ENCODE measurements at places on chromosomes 12 and 14.

DNA sequence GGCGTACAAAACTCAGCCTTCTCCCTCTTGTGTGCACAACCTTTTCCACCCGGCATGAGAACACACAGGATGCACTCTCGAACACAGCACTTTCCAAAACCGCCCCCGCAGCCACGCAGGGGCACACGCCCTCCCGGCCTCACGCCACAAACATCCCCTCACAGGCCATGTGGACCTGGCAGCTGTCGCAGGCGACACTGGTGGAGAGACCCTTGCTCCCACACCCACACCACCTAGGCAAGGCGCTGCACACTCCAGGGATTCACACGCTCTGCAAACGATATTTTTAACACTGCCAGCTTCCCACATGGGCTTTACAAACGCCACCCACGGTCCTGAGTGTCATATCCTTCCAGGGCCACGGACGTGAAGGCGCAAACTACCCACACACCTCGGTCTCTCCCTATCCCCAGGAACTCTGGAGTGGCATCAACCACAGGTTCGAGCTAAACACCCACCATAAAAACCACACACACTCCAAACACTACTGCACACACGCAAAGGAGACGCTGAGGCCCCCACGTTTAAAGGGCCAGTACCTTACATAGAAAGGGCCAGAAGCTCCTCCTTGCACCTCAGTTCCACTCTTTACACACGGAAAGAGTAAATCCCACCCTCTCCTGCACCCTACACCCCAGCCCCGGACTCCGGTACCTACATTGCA, 12.4 kb upstream of the ITGB7 start:
- DNase-seq: no peak

DNA sequence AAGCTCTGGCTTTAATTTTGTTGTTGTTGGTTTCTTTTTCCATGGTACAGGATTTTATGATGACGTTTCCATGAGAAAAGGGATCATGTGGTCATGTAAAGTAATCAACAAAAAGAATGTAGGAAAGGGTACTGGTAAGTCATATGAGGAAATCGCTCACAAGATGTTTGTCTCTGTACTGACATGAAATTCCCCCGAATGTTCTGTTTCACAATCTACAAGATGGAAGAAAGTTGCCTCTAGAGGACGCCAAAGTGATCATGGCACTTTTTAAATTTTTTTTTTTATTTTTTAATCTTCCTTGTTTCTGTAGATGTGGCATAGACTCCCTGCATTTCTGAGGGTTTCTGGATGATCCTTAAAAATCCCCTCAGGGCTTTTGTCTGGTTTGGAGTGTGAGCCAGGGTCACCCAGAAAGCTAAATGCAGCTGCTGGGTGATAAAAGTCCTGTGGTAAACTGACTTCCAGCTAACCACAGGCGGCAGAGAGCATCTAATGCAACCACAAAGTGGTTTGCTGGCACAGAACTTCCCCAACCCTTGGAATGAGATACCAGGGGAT, 393.5 kb downstream of the CCDC91 start:
- no peak for DNase-seq

DNA sequence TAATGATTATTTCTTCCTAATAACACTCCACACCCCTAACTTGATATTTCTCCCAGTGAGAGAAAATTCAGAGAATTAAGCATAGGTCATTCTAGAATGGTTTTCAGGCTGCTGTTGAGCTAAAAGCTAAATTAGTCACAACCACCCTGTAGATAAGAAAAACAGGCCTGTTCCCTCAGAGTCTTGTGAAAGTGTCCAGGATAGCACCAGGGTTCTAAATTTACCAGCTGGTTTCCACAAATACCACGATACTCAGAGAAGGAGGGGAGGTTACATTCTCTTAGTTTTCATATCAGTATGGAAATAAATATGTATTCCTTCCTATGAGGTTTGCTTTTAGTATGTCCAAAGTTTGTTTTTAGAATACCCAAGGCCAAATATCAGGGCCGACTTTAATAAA, 66.0 kb upstream of the YARS2 start:
- no peak for DNase-seq

- no peak for DNase-seq
Observed at GRCh38 chr12:121767525-121768016, 25.9 kb downstream of the RHOF start.

DNA sequence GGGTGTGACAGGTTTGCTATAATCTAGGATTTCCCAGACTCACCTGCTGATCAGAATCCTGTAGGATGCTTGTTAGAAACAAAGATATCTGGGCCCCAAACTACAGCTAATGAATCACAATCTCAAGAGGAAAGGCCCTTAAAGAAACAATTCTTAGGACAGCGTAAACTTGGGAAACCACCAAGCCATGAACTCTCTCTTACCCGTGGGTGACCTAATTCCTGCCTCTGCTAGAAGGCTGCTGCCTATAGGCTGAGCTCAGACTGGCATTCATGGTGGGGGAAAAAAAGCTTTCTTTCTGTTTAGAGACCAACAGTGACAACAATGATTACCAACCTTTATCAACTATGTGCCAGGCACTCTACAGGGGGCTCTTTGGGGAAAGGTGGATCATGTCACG, 213.9 kb upstream of the FKBP4 start:
- DNase-seq: no peak

DNA sequence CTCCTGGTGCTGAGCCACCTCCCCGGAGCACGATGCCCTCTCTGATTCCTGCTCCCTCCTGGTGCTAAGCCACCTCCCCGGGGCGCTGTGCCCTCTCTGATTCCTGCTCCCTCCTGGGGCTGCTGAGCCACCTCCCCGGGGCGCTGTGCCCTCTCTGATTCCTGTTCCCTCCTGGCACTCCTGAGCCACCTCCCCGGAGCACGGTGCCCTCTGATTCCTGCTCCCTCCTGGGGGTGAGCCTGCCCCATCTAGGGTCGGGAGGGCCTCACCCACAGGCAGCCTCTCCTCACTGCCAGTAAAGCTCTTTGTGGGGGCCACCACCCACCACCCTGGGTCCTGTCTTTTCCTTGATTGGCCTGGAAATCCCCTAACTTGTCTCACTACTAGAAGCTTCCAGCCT, 327.6 kb upstream of the SFSWAP start:
- no peak for DNase-seq

DNA sequence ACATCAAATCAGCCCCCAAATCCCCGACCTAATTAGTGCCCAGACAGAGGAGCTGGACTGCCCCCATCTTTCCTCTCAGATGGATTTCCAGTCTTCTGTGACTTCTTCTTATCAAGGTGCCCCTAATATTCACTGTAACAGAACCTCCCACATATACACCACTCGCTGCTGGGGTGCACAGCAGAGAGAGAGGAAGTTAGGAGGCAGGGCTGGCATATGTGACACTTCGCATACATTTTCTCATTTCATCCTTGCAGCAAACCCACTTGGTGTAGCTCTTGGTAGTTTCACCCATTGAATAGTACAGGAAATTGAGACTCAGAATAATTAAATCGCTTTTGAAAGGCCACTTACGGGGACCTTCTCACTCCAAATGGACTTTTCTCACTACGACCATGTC, 56.5 kb upstream of the CCND2 start:
- DNase-seq: no peak

DNA sequence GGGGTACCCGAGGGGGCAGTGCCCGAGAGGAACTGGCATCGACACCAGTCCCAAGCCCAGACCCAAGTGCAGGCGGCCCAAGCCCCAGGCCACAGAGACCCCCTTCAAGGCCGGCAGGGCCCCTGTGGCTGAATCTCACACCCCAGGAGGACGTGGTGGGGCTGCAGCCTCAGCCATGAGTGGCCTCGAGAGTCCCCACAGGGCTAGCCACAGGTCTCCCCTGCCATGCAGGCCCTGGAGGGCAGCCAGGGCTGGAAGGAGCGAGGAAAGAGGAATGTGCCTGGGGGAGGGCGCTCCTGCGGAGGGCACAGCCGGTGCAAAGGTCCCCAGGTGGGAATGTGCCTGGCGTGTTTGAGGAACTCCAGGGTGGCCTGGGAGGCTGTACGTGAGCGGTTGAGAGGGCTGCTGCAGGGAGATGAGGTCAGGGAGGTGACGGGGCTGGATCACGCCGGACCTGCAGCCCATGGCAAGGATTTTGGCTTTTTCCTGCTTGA, 86.1 kb downstream of the NCOR2 start:
- no peak for DNase-seq

DNA sequence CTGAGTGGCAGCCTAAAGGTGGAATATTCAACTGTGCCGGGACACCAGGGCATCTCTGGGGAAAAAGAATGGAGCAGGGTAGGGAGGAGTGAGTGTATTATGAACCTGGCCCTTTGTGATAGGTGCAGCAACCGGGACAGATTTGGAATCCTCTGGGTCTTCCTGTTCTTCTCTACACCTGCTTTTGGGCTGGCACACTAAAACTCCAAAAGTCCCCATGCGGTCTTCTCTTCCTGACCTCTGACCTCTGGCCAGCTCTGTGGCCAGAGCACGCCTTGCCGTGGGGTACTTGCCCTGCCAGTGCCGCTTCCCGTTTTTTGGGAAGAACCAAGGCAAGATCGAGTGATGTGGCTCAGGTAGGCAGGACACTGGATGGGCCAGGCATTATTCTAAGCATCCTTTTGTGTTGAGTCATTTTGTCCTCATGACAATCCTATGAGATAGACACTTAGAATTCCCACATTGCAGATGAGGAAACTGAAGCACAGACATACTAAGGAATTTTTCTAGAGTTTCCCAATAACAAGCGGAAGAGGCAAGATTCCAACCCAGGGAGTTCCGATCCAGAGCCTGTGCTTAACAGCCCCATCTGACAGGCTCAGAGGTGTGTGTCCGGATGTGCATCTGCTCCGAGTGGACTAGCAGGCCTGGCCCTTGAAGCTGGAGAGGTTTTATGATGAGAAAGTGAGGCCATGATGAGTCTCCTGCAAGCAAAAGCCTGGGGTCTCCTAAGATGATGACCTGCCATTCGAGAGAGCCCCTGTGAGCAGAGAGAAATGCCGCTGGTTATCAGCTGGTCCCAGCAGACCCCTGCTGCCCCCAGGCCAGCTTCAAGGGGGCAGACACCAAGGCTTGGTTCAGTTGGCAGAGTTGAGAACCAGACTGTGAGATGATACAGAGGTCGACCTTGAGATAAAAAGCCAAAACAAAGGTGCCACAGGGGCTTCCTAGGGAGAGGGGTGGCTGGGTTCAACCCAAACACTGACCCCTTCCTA, 67.9 kb upstream of the ESRRB start:
- no peak for DNase-seq

DNA sequence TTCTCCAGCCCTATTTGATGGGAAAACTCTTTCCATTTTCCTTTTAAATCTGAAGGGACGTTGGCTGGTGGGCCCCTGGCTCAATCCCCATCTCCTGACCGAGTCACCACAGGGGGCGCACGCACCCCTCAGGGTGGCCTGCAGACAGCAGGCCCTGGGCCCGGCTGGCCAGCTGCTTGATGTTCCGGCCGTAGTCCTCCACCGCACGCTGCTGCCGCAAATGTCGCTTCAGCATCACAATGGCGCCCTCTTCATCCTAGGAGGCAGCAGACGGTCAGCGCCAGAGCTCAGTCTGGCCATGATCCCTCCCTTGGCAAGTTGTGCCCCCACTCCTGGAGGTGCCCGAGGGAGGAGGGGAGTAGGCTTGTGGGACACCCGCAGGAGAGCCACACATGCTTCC, 70.0 kb downstream of the PLEKHG3 start:
- DNase-seq: no peak

GRCh38 chr12:128467882-128468281, 200.9 kb downstream of the TMEM132C start:
- DNase-seq: no peak

GRCh38 chr14:62952226-62952625, 93.0 kb downstream of the KCNH5 start:
- no peak for DNase-seq

GRCh38 chr12:89162589-89163261, 189.6 kb downstream of the DUSP6 start:
- peak; percentile 78 for DNase-seq

- DNase-seq: no peak
Observed at GRCh38 chr14:100665511-100666032, 61.1 kb upstream of the DLK1 start.

- DNase-seq: no peak
Observed at GRCh38 chr14:103156651-103157378, 33.6 kb downstream of the TNFAIP2 start.

DNA sequence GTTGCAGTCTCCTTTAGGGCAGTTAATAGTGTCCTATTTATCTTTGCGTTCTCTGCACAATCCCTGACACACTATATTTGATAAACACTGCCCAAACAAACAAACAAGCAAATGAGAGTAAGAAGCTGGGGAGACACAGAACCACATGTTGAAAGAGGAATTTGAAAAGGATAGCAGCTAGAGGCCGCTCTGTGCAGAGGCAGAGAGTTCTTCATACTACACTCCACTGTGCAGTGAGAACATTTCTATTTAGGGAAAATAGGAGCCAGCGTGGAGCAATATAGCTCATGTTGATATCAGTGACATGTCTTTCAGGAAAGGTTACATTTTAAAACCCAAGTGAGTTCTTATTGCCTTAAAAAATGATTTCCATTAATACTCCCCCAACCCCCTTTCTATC, 140.3 kb upstream of the SEL1L start:
- DNase-seq: no peak

GRCh38 chr12:105552056-105552455, 221.6 kb downstream of the C12orf75 start:
- no peak for DNase-seq
